Stimulated activated CD4-positive, alpha-beta T cell treated with anti-CD3 and anti-CD28 coated beads, Interleukin-15, amount 100 ng/mL, for 48 hours (primary cell): ENCODE measurements at places on chromosomes 4 and X.
A peak's percentile ranks its signal among the peaks of the same experiment; 100 is the strongest.

DNA sequence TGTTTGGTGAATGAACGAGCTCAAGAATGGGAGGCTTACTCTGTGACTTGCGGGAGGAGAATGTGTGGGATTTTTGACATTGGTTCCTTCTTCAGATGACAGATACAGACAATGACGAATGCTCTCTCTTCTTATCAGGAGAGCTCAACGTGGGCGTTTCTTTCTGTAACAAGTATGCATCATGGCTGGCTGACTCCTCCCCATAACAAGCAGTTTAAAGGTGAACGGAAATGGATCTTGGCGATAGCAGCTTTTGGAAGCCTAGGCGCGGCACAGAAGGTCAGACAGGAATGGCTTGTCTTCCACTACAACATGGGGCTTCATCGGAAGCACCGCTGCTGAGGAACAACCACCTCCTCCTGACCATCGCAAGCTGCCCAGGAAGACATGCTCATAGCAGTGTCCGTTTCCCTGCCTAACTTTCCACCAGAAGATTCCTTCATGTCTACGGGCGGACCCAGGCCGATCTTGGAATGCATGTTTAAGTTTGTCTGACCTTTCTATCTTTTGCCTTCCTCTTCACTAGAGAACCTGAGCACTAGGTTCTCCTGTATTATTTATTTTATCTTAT lies 18.3 kb upstream of the ACSL1 start:
- peak; percentile 25 for DNase-seq

- no peak for DNase-seq
Measured at GRCh38 chr4:48687313-48688051, 92.6 kb downstream of the FRYL start.

DNA sequence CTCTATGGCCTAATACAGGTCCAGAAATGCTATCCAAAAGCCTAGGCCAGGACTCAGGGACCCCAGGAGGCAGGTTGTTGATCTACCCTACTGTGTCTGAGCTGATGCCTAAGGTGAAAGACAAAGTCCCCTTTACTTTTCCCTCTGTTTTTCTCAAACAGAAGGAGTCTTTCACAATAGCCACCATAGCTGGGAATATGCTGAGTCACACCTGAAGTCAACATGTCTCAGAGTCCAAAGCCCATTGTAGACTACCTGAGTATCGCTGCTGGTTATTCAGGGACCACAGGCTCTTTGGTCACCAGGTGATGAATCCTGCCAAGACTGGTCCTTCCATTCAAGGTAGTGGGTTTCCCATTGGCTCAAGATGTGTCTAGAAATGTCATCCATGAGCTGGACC lies 562.2 kb downstream of the ACTRT1 start:
- no peak for DNase-seq

- no peak for DNase-seq
Measured at GRCh38 chr4:112633477-112634235, 3.1 kb downstream of the ZGRF1 start.

DNA sequence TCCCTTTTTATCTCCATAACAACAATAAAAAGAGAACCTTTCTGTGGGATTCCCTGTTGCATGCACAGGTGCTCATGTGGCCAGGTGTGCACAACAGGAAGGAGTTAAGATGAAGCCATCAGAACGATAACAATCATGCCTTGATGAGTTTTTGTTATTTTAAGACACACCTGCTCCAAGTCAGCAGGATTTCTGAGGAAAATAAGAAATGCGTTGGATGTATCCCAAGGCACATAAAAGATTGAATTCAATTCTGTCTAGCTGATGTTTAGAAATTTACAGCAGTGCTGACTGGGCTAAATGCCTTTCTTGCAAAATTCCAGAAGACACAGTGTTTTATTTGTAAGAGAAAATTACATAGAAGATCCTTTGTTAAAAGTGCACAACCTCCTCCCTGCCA lies 1678.2 kb downstream of the ARAP2 start:
- no peak for DNase-seq

DNA sequence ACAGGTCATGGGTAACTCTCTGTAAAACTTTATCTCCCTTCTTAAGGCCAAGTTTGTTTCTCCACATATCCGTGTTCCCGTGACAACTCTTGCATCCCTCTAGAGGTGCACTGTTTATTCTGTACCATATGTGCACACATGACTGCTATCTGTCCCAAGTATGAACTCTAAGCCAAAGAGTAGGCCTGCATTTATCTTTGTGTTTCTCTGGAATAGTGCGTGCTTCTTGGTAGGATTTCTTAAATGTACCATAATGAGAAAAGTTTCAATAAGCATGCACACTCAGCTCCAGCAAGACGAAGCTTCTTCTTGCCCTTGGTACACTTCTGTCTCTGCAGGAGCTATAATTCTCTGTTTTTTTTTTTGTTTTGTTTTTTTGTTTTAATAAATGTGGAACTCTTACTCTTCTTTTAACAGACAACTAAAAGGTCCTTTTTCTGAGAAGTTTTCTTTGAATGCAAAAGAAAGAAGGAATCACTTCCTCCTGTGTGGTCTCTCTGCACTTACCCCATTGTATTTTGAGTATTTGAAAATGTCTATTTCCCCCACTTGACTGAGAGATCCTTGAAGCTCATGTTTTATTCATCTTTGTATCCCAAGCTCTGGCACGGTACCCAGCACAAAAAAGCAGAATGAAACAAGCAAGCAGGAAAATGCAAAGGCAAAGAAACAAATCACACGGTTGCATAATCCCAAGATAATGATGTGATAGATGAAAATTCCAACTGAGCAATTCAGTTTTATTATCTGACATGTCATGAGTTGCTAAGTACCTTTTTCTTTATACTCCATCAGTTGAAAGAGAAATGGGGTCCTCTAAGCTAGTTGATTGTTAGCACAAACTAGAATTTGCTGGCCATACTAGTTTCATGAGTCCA lies 521.9 kb upstream of the BOD1L1 start:
- no peak for DNase-seq

DNA sequence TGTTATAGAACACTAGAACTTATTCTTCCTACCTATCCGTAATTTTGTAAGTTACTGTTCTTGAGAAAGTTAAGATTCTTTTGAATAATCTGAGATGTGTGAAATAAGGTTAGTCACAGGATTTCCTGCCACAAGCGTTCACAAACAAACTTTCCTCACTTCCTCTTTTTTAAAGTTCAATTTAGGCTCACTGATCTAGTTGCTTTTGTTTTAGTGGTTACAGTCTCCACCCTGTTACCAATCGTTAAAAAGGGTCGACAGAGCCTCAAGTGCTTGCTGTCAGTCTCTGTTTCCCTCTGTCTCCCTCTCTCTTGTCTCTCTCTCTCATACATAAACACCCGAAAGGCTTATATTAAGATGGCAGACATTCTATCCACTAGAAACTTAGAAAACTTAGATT lies 35.9 kb upstream of the STK26 start:
- DNase-seq, result no peak

DNA sequence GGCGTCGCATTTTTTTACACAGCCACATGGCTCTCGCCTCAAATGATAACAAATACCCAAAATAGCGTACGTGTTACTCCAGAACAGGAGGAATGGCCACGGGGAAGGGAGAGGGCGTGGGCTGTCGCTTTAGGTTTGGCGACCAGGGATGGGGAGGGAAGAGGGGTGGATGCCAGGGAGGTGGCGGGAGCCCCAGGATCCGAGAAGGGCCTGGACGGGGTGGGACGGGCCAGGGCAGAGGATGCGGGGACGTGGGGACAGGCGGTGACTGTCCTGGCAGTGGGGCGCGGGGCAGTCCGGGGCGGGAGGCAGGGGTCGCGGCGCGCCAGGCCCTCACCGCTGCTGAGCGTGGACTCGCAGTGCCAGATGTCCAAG lies 631 bp downstream of the TMEM47 start:
- DNase-seq, result no peak

- no peak for DNase-seq
Measured at GRCh38 chr4:135250040-135250439, 1048.5 kb upstream of the PABPC4L start.

- DNase-seq, result no peak
Measured at GRCh38 chrX:114201622-114202021, 382.3 kb upstream of the HTR2C start.

DNA sequence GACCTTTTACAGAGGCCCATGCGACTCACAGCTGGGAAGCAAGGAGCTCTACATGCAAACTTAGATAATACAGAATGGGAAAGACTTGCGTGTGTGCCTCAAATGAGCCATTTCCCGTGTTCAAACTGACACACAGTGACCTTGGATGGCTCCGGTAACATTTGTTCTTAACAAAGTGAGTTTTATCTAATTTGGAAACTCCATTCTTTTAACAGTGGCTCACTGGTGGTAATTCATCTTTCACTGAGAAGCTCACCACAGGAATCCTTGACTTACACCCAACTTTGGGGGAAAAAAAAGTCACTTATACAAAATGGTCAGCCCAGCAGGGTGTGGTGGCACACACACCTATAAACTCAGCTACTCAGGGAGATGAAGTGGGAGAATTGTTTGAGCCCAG lies 190.6 kb downstream of the LDB2 start:
- DNase-seq, result no peak

GRCh38 chr4:132593717-132594400 lies 555.2 kb upstream of the PCDH10 start:
- no peak for DNase-seq
